Activated T-helper 1 cell treated with Interleukin-2 at 50 U/mL for 16 hours (primary cell): ENCODE measurements at places on chromosomes 16 and 17.

DNA sequence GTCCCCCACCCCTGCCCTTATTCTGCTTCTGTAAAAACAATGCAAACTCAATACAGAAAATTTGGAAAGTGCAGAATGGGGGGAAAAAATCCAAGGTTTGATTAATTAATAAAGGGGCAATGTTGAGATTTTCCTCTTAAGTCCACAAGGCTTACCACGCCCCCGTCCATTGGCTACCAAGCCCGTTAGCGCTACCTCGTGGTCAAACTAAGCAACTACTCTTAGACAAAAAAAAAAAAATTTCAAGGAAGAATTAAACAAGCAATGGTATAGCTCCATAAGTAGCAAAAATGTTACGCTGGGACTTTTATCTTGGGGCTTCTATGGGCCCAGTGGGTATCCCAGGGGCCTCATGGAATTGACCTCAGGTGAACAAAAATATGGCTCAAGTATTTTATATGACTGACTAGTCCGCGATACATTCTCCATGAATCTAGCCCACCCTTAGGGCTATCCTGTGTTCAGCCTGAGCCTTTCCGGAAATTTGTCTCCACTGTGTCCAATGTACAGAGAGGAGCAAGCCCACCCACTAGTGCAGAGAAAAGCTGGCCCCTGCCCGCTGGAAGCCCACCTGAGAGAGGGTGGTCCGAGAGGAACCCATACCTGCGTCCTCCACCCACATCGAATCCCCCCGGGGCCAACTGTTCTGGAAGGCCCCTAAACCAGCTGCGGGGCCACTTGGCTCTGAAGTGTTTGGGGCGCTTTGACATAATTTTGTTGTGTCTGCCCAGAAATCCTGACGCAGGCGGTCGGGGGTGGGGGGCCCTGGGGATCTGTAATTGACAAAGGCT, 19.1 kb upstream of the TEX2 start:
- peak; percentile 10 for DNase-seq

GRCh38 chr17:266701-267667, 85.5 kb upstream of the DOC2B start:
- DNase-seq = no peak

GRCh38 chr16:85845266-85845665, 45.8 kb downstream of the COX4I1 start:
- DNase-seq = no peak

DNA sequence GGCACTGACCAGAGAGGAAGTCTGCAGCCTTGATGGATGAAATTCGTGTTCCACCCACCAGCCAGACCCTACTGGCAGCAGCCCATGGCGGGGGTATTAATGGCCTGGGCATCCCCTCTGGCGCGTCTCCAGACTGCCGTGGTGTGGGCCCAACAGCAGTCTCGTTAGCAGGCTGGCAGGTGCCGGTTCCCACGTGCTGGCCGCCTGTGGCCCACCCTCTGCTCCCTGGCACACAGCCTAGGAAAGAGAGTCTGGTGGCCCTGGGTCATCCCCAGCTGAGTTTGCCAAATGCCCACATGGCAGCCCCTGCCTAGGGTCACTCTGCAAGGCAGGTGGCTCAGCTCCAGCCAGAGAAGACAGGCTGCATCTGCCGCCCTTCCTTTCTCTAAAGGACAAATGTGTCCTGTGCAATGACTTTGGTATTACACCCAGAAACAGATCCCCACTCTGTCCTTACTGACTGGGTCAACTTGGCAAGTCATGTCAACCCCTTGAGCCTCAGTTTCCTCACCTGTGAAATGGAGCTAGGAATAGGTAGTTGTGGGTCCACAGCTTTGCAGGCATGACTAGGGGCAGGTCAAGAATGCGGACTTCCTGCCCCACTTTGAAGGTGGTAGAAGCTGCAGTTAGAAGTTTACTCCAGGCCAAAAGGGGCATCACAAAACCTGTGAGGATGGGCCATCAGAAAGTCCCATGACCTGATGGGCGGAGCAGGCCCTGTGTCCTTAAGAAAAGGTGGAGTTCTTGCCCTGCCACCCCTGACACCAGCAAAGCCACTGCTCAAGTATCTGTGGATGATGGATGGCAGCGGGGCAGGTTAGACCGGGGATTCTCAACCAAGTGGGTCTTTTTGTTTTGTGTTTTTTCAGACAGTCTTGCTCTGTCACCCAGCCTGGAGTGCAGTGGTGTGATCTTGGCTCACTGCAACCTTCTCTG, 76.6 kb downstream of the ABCC6 start:
- DNase-seq = no peak

- no peak for DNase-seq
These were observed 294.2 kb upstream of the C16orf82 start for GRCh38 chr16:26772503-26772902.

DNA sequence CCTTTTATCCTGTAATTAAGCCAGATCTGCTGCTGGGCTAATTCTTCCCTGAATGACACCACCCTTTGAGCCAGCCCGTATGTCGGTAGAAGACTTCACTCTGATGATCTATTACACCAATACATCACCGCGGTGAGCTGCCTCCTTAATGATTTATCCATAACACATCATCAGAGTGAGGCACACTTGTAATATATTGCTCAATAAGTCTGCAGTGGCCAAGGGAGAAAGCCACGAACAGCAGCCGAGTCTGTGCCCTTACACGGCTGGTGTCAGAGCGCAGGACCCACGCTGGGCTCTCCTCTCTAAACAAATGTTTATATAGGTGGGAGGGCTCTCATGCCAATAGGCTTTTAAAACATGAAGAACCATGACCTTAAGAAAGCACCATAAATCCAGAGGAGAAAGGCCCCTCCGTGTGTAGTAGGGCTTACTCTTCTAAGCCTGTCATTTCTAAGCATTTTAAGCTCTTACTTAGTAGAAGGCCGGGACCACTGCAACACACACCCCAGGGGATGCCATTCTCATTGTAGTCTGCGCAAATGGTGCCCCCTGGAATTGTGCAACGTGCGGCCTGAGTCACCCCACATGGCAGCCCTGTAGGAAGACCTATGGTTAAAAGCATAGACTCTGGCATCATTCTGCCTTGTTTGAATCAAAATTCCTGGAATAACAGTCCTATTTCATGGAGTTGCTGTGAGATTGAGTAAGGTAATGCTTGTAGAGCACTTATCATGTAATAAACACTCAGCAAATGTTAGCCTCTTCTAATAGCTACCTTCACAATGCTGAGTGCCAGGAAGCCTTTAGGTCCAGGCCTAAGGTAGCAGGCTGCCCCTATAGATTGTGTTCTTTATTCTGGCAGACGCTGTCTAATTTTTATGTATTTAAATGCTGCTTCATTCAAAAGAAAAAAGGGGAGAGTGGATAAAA, 26.1 kb downstream of the MRPS23 start:
- DNase-seq = no peak
